ENCODE measurements at places on chromosomes 2 and 18. TPM values are rescaled to one million over a fixed set of nuclear protein-coding genes. Genes with fewer than 3 reads are reported as not detected.

CBLN2 gene
- total RNA-seq: 0.24 TPM

ADCYAP1 gene
- not detected for total RNA-seq

HOXD1 gene
- total RNA-seq: not detected

NDUFV2 gene
- total RNA-seq: 199 TPM

MSGN1 gene
- not detected for total RNA-seq

TUBA3E gene
- not detected for total RNA-seq

ABCG8 gene
- total RNA-seq: 1.6 TPM

IL18RAP gene
- not detected for total RNA-seq

LBX2 gene
- total RNA-seq: 3.0 TPM

RPL31 gene
- total RNA-seq: 1,158 TPM

GRCh38 chr2:29900971-29901633, 20.3 kb downstream of the ALK start:
- peaks cover 74% of the 10 kb centered on the region for H3K27me3 ChIP-seq
- no peaks in the 10 kb centered on the region for H3K36me3 ChIP-seq
- no peak overlapping the region for H3K4me3 ChIP-seq
- H3K4me1 ChIP-seq: no peaks in the 10 kb centered on the region

- DNase-seq: no peak
- H3K4me1 ChIP-seq: no peaks in the 10 kb centered on the region
- H3K36me3 ChIP-seq: peaks cover 5% of the 10 kb centered on the region
- peaks cover 67% of the 10 kb centered on the region for H3K27me3 ChIP-seq
- no peak overlapping the region for H3K4me3 ChIP-seq
- no peak overlapping the region for H3K27ac ChIP-seq
Observed at GRCh38 chr2:131408778-131409177, 44.8 kb upstream of the RAB6D start.

DNA sequence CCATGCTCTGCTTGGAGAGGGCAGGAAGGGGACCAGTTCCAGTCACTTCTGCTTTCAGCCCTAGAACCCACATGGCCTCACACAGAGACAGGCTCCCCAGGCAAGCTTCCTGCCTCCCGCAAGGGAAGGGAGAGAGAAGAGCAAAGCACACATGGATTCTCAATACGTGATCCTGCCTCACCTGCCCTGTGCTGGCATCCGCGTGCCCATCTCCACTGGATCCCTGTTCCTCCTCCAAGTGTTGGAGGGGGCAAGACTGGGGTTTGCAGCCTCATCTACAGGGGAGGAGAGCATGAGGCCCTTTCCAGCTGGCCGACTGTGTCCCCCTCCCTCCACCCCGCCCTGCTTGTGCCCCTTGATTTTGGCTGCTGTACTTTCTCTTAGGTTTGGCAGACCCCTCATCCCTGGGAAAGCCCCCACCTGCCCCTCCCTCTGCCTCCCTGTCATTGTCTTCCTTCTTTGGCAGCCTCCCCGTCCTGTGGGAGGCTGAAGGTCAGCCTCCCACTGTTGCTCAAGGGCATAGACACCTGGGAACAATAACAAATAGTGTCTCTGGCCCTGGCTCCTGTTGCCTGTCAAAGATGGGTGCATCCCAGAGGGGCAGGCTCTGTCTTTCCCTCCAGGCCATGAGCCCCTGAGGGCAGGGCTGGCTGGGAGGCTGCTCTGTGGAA, 22.7 kb downstream of the KCNF1 start:
- no peak overlapping the region for H3K4me3 ChIP-seq
- peaks cover 30% of the 10 kb centered on the region for H3K4me1 ChIP-seq
- no peak overlapping the region for H3K27ac ChIP-seq
- no peaks in the 10 kb centered on the region for H3K36me3 ChIP-seq
- peaks cover 19% of the 10 kb centered on the region for H3K27me3 ChIP-seq

GRCh38 chr2:144162652-144163051, 357.3 kb downstream of the ZEB2 start:
- H3K36me3 ChIP-seq: no peaks in the 10 kb centered on the region
- H3K4me1 ChIP-seq: no peaks in the 10 kb centered on the region
- no peak overlapping the region for H3K4me3 ChIP-seq

- H3K4me3 ChIP-seq: no peak overlapping the region
- peaks cover 20% of the 10 kb centered on the region for H3K27me3 ChIP-seq
- no peak overlapping the region for H3K27ac ChIP-seq
- H3K36me3 ChIP-seq: no peaks in the 10 kb centered on the region
Observed at GRCh38 chr2:158693476-158693875, 101.6 kb upstream of the DAPL1 start.

- no peaks in the 10 kb centered on the region for H3K36me3 ChIP-seq
- no peaks in the 10 kb centered on the region for H3K4me1 ChIP-seq
- H3K27ac ChIP-seq: no peak overlapping the region
- no peaks in the 10 kb centered on the region for H3K27me3 ChIP-seq
- no peak overlapping the region for H3K4me3 ChIP-seq
- DNase-seq: no peak
Observed at GRCh38 chr18:60987963-60988362, 345.3 kb upstream of the CDH20 start.

DNA sequence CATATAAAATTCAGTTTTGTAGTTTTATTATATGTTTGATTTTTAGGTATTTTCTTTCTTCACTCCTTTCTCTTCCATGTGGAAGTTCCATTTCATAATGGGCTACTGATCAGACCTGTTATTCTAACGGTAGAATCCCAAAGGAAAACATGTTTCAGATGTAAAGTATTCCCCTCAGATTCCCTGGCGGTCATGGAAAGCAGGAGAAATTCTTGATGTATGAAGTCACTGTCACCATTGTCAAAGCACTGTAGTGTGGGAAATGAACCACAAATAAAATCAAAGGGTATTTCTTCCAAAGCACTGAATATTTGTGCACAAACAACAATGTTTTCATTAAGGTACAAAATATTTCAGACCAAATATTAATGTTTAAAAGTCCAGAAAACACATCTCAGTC, 237.3 kb upstream of the KLHL14 start:
- DNase-seq: no peak
- H3K4me3 ChIP-seq: no peak overlapping the region
- peaks cover 12% of the 10 kb centered on the region for H3K27me3 ChIP-seq
- H3K27ac ChIP-seq: no peak overlapping the region
- H3K36me3 ChIP-seq: no peaks in the 10 kb centered on the region
- peaks cover 8% of the 10 kb centered on the region for H3K4me1 ChIP-seq

- H3K27ac ChIP-seq: no peak overlapping the region
- DNase-seq: no peak
- no peaks in the 10 kb centered on the region for H3K27me3 ChIP-seq
Observed at GRCh38 chr2:235752846-235753245, 259.0 kb downstream of the AGAP1 start.

DNA sequence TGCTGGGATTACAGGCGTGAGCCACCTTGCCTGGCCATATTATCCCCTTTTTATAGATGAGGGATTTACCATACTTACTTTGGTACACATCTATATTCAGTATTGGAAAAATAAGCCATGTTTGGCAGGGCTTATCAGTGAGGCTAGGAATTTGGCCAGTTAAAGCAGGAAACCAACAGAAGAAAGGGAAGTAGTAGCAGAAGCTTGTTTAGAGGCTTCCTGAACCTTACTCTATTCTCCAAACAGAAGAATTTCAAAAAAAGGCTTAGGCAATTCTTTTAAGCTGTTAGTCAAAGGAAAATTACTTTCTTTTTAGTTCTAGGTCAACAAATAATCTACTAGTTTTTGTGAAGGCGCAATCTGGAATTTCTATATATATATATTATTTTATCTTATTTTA, 3.2 kb upstream of the GLS start:
- DNase-seq: no peak
- peaks cover 30% of the 10 kb centered on the region for H3K36me3 ChIP-seq
- H3K4me1 ChIP-seq: no peaks in the 10 kb centered on the region

GRCh38 chr2:174792309-174793025, 28.2 kb upstream of the CHRNA1 start:
- H3K27me3 ChIP-seq: no peaks in the 10 kb centered on the region
- no peak overlapping the region for H3K27ac ChIP-seq
- no peaks in the 10 kb centered on the region for H3K4me1 ChIP-seq

GRCh38 chr2:238861766-238862315, 14.0 kb downstream of the TWIST2 start:
- no peak overlapping the region for H3K27ac ChIP-seq
- H3K4me1 ChIP-seq: peaks cover 22% of the 10 kb centered on the region
- H3K4me3 ChIP-seq: no peak overlapping the region
- DNase-seq: no peak
- peaks cover 14% of the 10 kb centered on the region for H3K27me3 ChIP-seq

DNA sequence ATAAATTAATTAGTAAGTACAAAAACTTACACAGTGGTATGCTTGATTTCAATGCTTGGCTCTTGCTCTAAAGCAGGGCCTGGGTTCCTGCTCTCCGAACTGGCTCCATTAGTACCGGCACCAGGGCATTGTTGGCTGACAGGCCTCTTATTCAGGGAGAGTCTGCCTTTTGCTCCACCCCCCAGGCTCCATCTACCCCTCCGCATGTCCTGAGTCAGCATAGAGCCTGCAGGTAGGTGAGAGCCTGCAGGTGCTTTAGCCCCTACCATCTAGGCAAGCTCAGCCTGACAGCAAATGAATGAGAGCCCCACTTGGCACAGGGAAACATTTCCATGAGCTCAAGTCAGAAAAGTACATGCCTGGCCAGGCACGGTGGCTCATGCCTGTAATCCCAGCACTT, 35.1 kb upstream of the EFHD1 start:
- peaks cover 1% of the 10 kb centered on the region for H3K36me3 ChIP-seq
- H3K4me3 ChIP-seq: no peak overlapping the region
- H3K27me3 ChIP-seq: peaks cover 3% of the 10 kb centered on the region
- H3K27ac ChIP-seq: no peak overlapping the region
- DNase-seq: no peak
- H3K4me1 ChIP-seq: peaks cover 4% of the 10 kb centered on the region

DNA sequence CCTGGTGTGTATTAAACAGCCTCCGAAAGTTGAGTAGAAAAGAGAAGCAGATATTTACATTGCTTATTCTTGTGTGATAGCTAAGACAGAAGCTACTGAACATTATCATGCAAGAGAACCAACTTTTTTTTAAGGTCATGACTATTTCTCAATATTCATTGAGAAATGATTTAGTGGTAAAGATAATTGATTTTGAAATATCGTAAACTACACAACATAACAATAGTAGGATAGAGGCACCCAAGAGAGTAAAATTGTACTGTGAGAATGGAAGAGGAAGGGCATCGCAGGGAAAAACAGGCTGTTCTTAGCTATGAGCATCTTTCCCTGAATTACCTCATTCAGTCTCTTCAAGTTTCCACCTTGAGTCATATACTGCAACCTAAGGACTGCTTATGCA, 25.2 kb downstream of the HRH4 start:
- H3K4me3 ChIP-seq: no peak overlapping the region
- H3K4me1 ChIP-seq: peaks cover 14% of the 10 kb centered on the region
- DNase-seq: no peak
- no peaks in the 10 kb centered on the region for H3K36me3 ChIP-seq
- H3K27ac ChIP-seq: no peak overlapping the region

DNA sequence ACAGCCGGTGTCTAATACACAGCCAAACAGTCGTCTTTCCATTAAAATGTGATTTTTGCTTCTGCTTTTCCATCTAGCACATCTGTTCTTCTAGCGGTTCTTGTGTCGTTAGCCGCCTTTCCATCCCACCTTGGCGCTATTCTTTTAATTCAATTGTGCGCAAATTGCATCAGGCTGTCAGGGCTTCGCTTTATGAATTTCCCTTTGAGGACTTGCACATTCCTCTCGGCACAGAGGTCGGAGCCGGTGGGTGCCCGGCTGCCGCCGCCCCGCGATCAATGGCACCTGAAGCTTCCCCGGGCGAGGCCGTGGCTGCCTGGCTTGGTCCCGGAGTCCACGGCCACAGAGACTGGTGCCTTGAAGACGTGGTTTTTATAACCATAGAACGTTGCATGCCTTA, 33.9 kb upstream of the TSPYL6 start:
- no peak overlapping the region for H3K4me3 ChIP-seq
- no peaks in the 10 kb centered on the region for H3K27me3 ChIP-seq
- no peak overlapping the region for H3K27ac ChIP-seq
- no peaks in the 10 kb centered on the region for H3K36me3 ChIP-seq

GRCh38 chr2:15096873-15097272, 464.3 kb downstream of the NBAS start:
- H3K4me3 ChIP-seq: no peak overlapping the region
- no peaks in the 10 kb centered on the region for H3K36me3 ChIP-seq
- H3K27me3 ChIP-seq: no peaks in the 10 kb centered on the region
- no peaks in the 10 kb centered on the region for H3K4me1 ChIP-seq
- H3K27ac ChIP-seq: no peak overlapping the region

DNA sequence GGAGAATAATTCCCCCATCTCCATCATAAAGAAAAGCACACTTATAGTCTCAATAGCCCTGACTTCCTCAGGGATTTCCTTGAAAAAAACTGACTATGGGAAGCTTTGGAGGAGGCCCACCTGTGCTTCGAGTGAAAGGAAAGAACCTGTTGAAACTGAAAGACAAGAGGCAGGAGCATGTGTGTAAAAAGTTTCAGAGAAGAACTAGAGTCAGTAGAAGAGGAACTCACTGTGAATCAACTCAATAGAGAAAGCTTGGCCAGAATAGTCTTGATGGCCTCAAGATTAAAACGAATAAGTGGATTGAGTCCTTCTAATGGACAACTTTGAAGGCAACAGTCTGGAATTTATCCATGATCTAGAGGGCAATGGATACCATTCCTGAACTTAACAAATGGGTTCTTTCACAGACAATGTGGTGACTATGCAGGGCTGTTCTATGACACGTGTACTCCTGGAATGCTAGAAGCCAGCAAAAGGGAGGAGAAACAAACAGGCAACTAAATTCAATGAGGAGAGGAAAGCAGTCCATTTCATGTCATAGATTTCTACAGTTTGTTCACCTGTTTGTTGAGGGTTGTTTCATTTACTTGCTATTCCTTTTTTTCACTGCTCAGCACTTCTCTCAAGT, 442.3 kb downstream of the GRB14 start:
- DNase-seq: no peak
- no peaks in the 10 kb centered on the region for H3K27me3 ChIP-seq
- no peak overlapping the region for H3K27ac ChIP-seq
- no peaks in the 10 kb centered on the region for H3K36me3 ChIP-seq
- H3K4me3 ChIP-seq: no peak overlapping the region

GRCh38 chr18:44876755-44877154, 196.1 kb downstream of the SETBP1 start:
- no peaks in the 10 kb centered on the region for H3K27me3 ChIP-seq
- no peaks in the 10 kb centered on the region for H3K36me3 ChIP-seq
- DNase-seq: no peak
- no peaks in the 10 kb centered on the region for H3K4me1 ChIP-seq
- H3K4me3 ChIP-seq: no peak overlapping the region
- H3K27ac ChIP-seq: no peak overlapping the region

- H3K36me3 ChIP-seq: peaks cover 5% of the 10 kb centered on the region
- H3K27ac ChIP-seq: no peak overlapping the region
- no peak for DNase-seq
- peaks cover 15% of the 10 kb centered on the region for H3K4me1 ChIP-seq
Observed at GRCh38 chr2:215948051-215948450, 65.3 kb downstream of the MREG start.

- H3K4me3 ChIP-seq: no peak overlapping the region
- no peaks in the 10 kb centered on the region for H3K36me3 ChIP-seq
- no peaks in the 10 kb centered on the region for H3K27me3 ChIP-seq
- H3K4me1 ChIP-seq: peaks cover 15% of the 10 kb centered on the region
Observed at GRCh38 chr2:105731511-105731910, 13.2 kb upstream of the NCK2 start.

DNA sequence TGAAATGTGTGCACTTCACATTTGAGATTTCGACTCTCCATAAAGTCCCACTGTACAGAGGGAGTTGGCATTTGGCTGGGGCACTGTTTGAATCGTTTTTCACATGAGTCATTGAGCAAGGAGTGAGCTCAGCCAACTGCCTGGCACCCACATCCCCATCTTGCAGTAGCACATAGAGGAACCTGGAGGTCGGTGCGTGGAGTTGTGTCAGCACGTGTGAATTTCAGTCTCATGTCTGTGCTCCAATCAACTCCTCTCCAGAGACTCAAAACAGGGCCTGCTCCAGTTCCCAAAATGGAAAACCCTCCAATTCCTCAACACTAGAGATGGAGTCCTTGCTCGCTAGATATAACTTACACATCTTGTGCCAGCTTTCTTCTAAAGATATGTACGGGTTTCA, 126.8 kb upstream of the CAPN13 start:
- no peaks in the 10 kb centered on the region for H3K36me3 ChIP-seq
- DNase-seq: no peak
- no peaks in the 10 kb centered on the region for H3K4me1 ChIP-seq
- H3K27ac ChIP-seq: no peak overlapping the region
- no peaks in the 10 kb centered on the region for H3K27me3 ChIP-seq

Measured in Calu3 (cell line).